Choroid plexus epithelial cell (primary cell): ENCODE measurements at places on chromosomes 7 and 10.

GRCh38 chr7:129786825-129787563 is 165.8 kb downstream of the UBE2H start:
- DNase-seq, result peak; percentile 18

- no peak for DNase-seq
Measured at GRCh38 chr10:97378933-97379921, 21.9 kb downstream of the RRP12 start.

DNA sequence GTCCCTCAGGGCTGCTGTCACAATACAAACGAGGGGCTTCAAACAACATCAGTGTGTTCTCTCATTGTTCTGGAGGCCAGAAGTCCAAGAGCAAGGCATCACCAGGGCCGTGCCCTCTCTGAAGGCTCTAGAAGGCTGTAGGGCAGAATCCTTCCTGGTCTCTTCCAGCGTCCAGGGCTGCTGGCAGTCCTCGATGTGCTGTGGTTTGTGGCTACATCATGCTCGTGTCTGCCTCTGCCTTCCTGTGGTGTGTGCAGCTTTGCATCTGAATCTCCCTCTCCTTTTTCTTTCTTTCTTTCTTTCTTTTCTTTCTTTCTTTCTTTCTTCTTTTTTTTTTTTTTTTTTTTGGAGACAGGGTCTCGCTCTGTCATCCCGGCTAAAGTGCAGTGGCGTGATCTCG is 103.5 kb downstream of the INSYN2A start:
- DNase-seq, result no peak

GRCh38 chr7:82676777-82677463 is 233.3 kb upstream of the CACNA2D1 start:
- DNase-seq, result no peak

- DNase-seq, result no peak
Measured at GRCh38 chr10:69870591-69870990, 68.9 kb downstream of the COL13A1 start.

DNA sequence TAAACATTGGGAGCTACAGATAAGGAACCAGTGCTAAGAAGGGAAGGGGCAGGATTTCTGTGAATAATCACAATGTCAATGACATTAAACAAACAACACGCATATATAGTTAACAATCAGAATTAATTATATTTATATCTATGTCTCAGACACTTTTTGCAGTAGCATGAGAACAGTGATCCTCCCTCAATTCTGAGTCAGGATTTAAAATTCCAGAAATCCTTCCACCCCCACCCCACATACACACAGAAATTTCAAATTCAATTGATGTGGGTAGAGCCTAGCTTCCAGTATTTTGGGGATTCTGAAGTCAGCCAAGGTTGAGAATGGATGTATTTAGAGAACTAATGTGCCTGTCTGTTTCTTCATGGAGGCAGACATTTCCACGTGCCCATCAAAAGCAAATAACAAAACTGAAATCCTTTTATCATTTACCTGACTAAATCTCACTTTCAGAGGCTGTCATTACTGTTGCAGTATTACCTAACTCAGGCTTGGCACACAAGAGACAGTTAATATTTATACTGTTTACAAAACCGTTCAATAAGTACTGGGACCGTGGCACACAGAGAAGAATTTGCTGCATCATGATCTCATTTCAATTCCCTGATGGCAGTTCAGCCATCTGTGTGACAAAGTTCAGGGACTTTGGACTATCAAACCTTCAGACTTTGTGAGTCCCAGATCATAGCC is 116.6 kb upstream of the PALS2 start:
- DNase-seq, result no peak

- DNase-seq, result peak; percentile 84
Measured at GRCh38 chr7:45923290-45923689, 2.2 kb upstream of the IGFBP3 start.

DNA sequence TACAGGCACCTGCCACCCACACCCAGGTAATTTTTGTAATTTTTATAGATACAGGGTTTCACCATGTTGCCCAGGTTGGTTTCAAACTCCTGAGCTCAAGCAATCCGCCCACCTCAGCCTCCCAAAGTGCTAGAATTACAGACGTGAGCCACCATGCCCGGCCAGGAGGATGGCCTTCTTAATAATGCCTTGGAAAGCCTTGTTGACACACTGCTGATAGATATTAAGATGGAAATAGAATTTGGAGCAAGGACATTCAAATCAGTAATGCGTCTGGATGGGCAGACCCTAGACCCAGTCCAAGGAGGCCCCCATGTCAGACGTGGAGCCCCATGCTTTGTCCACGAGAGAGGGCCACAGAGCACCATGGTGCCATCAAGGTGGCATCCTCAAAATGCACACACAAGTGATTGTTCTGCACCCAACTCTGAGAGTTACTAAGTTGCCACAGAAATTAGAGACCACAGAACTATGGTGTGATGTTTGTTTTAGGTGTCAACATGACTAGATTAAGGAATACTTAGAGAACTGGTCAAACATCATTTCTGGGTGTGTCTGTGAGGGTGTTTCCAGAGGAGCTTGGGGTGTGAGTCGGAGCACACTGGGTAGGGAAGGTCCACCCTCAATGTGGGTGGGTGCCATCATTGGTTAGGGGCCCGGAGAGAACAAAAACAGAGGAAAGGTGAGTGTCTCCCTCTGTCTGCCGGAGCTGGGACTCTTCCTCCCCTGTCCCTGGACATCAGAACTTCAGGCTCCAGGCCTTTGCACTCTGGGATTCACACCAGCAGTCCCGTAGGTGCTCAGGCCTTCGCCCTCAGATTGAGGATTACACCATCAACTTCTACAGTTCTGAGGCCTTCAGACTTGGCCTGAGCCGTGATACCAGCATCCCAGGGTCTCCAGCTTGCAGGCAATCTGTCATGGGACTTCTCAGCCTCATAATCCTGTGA is 34.5 kb downstream of the EBF3 start:
- no peak for DNase-seq

GRCh38 chr7:46949270-46949931 is 632.5 kb downstream of the TNS3 start:
- no peak for DNase-seq

DNA sequence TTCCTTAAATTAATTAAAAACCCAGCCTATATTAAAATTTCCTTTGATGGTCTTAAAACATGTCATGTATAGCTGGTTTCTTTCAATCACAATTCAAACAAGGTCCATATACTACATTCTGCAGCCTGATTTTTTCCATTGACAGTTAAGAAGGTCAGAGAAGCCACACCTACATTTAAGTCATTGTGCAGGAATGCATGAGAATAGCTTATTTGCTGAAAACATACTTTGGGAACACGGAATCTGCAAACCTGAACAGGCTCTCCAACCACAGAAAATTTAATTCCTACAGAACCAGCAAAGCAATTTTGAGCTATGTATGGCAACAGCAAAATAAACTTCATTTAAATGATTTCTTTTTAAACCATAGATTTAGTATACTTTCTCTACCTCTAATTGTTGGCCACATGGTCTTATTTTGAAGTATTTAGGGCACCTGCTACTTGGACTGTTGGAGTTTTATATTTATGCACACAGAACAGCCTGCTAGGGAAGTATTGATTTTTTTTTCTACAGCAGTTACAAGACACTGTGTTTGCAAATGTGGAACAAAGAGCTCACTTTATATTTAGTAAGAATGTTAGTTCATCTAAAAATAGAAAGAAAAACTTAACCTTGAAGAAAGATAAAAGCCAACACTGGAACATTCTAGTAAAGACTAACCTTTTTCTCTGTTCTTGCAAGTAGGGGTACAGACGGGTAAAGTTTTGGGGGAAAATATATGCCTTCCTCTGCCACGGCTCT is 240.9 kb upstream of the IMMP2L start:
- DNase-seq, result peak; percentile 75

DNA sequence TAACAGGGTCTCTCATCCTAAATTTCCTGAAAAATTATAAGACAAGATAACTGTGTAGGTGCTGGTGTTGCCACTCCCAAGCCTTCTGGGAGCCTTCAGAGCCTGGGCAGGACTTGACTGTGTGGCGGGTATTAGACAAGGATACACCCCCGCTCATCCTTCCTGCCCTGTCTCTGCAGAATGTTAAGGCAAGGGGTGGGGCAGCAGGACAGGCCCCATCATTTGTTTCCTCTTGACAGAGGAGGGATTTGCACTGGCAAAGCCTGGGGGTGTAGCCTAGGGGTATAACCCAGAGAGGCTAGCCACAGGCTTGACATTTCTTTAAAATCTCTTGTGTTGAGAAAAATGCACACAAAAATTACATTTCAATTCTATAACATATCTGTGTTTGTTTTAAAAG is 63.5 kb downstream of the GOLGA7B start:
- no peak for DNase-seq

DNA sequence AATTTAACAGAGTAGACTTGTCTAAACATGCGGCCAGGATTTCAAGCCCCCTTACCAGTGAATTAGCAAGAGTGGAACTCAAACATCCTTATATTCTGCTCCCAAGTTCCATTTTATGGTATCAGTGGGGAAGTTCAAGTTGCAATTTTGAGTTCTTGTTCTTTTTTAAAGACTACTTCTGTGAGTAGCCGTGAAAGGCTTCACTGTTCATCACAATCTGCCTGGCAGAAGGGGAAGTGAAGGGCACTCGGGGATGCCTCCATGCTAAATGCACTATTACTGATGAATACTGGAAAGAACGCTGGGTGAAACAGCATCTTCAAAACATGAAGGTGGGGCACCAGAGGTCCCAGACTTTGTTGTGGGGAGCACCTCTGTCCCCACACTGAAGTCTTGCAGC is 22.4 kb upstream of the FGL2 start:
- DNase-seq, result no peak

- DNase-seq, result peak; percentile 26
Measured at GRCh38 chr10:57964351-57964750, 303.3 kb downstream of the IPMK start.

- DNase-seq, result no peak
Measured at GRCh38 chr10:116629340-116629739, 8.6 kb downstream of the PNLIPRP2 start.

DNA sequence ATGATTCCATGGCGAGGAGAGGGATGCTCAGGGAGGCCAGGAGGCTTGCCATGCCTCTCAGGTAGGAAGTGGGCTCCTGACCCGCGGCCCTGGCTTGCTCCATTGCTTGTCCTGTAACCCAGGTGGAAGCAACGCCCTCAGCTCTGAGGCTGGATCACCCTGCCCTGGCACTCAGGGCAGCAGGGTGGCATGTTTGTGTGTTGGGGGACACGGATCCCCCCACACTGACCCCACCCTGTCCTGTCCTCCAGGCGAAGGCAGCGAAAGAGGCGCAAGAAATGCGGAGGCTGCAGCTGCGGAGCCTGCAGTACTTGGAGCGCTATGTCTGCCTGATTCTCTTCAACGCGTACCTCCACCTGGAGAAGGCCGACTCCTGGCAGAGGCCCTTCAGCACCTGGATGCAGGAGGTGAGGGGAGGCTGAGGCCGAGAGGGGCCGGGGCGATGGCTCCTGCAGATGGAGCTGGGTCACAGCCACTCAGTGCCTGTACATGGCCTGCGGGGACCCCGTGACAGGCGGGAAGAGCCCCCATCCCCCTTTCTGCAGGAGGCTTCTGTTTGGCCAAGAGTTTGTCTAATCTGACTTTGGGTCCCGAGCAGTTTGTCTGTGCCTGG is 38.3 kb downstream of the PRF1 start:
- no peak for DNase-seq

DNA sequence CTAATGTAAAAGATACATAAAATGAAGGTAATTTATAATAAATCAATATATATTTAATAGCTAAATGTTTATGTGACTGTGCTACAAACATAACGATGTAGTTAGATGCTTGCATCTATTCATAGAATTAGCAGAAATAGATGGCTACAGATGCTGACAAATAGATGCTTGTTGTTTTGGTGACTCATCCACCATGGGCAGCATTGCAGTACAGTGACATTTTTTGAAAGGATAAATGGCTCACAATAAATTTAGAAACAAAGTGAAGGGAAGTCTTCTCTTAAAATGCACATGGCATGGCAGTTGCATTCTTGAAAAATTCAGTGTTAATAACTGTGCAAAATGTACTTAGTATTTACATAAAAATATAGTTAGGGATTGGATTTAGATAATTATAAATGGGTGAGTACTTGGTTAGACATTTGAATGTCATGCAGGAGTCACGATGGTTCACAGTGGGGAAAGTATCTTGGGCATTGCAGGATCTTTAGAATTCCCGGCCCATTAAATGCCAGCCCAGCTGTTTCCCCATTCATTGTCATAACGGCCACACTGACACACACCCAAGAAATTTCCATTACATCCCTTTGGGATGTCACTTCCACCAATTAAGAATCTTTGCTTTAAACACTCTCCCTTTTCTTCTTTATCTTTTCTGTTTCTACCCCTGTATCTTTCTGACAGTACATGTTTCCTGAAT is 564.1 kb downstream of the ATRNL1 start:
- DNase-seq, result peak; percentile 50

DNA sequence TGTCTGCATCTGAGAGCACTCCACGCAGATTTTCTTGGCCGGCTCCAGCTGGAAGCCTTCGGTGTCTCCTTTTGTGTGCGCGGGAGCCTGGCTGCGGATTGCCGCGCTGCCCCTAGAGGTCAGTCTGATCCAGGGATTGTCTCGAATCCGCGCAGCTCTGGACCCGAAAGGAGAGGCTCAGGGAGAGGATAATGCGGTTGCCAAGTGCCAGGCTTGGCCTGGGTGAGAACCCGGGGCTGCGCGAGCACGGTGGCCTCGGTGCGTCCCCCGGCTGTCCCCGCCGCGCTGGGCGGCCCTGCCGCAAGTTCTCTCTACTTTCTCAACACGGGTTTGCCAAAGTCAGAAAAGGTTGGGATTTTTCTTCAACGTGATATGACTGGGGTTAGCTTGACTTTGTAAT is 140.9 kb downstream of the ADCYAP1R1 start:
- peak; percentile 22 for DNase-seq

DNA sequence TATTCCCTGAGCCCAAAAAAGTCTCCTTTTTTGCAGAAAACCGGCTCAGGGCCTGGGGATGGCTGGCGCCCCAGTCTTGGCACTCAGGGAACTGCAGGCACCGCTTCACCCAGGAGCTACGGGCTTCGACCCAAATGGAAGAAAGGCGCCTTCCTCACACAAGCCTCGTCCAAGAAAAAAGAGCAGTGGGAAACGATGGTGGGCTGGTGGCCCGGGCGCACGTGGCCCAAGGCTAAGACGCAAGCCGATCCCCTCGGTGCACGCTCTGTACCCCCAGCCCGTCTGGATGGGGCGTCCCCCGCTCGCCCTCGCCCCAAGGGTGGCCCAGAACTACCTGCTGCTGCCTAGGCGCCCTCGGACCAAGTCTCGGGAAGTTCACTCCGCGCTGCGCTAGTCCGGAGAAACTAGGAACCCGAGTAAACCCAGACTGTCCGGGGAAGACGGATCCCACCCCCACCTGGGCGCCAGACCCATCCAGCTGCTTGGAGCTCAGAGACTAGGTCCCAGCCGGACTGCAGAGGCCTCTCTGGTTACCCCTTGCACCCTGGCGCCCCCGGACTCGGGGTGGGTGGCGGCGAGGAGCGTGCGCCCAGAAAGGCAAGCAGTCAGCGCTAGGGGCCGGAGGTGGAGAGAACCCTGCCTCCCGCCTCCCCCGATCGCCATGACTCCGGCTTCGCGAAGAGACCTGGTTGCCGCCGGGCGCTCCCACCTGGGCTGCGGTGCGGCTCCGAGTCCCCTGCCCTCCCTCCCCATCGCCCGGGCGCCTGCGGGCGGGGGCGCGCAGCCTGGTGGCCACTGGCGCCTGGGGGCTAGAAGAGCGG is 76.4 kb downstream of the CALN1 start:
- no peak for DNase-seq

- DNase-seq, result no peak
Measured at GRCh38 chr10:10545771-10546170, 471.9 kb upstream of the CELF2 start.

GRCh38 chr10:123852411-123852951 is 39.1 kb downstream of the CPXM2 start:
- no peak for DNase-seq
